ENCODE measurements at places on chromosomes 6 and 20.

- DNase-seq: no peak
Observed at GRCh38 chr6:144415014-144415413, 129.9 kb downstream of the UTRN start.

DNA sequence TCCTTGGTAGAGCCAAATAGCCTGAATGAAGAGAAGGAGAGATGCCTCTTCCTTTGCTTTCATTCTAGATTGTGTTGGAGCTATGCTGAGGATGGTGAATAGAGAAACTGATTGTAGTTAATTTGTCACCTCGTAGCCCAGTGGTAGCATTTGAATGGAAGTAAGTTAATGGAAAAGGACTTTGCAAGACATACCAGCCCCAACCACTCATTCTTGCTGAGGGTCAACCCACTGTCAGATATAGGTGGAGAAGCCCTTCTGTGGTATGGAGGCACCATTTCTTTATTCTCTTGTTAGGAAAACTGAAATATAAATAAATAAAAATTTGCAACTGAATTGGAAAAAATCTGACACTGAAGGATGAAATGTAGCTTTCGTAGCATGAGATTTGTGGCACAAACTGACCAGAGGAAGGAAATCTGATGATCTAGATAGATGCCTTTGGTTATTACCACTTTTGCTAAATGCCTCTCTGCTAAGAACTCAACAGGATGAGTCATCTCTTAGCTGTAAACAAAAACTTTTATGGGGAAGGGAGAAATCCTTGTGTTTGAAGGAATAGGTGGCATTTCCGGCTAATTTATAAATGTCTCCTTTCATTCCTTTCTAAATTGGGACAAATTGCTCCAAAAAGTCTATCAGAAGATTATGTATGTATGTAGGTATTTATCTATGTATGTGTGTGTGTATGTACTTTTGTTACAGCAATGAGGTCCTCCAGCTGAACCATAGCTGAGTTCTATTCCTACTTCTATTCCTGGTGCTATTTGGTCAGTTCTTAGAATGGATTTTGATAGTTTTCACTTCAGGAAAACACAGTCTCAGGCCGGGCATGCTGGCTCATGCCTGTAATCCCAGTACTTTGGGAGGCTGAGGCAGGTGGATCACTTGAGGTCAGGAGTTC, 76.5 kb upstream of the SUPT3H start:
- no peak for DNase-seq

DNA sequence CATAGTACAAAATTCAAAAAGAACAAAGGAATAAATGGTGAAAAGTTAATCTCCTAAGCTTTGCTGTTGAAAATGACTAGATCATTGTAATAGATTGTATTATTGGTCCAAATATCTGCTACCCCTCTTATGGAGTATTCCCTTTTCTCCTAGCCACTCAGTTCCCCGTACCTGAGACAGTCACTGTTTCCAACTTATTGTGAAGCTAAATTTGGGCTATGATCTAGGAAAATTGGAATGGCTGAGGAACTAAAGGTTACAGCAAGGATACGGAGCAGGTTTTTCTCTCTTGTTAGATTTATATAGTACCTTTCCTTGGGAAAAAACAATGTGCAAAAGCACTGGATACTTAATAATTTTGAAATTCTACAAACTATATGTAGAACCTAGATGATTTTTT, 17.3 kb downstream of the DHX35 start:
- DNase-seq: no peak

DNA sequence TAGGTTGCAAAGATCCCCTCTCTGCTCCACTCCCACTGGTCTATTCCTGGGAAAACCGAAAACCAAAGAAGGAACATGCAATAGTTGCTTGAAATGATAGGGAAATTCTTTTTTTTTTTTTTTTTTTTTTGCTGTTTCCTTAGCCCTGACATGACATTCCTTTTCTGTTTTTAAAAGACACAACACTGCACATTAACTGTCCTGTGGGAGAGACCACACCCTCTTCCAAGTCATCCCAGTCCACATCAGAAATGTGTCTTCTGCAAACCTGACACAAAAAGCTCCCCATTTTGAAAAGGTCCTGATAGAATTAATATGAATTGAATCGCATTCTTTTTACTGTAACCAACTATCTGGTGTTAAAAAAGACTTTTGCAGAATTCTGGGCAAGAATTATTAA, 43.4 kb upstream of the RIPOR2 start:
- DNase-seq: no peak

- DNase-seq: no peak
Observed at GRCh38 chr20:12207875-12208274, 290.2 kb downstream of the BTBD3 start.

- no peak for DNase-seq
Observed at GRCh38 chr6:128491100-128491581, 29.3 kb downstream of the PTPRK start.

- no peak for DNase-seq
Observed at GRCh38 chr6:160430751-160431150, 82.6 kb downstream of the SLC22A3 start.
